ENCODE measurements at places on chromosomes 3 and 15.
A peak's percentile ranks its signal among the peaks of the same experiment; 100 is the strongest.

DNA sequence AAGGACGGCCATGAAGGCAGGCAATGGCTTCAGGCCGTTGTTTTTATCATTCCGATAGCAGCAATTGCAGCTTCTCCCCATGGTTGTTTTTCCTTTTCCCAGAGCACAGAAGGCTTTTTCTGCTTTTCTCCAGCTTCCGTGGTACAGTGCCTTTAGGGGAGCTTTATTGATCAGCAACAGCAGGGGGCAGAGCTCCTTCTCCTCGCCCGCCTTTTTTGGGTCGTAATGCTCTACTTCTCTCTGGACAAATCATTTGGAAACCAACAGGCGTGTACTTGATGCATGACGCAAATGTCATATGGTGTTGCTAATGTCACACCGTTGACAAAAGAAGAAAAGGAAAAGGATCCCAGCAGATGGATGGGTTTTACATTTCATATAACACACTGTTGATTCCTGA is 79.7 kb upstream of the SNRK start:
- no peak for DNase-seq

DNA sequence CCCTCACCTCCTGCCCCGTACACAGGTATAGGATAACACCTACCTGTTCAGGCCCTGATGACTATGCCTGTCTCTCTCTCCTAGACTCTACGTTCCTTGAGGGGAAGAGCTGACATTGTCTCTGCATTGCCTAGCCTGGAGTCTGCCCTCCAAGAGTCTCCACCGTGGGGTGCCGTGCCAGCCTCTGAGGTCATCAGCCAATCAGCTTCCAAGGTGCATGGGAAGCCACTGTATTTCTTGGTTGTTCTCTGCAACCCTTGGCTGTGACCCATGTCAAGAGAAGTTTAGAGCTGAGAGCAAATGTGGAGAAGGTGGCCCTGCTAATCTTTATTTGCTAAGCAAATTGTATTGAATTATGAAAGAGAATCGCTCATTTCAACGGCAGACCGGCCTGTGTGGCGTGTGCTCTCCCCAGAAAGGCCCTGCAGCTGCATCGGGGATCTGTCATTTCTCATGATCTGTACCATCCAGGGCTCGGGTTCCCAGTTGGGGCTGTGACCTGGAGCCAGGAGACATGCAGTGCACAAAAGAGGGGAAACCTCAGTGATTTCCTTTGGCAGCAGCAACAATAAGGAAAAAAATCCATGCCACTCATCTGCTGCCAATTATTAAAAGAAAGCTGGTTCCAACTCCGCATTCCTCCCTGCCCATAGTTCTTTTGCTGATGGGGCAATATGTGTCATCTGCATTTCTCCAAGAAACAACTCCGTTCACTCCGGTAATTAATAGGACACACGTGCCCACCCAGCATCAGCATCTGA is 182.2 kb downstream of the MEGF11 start:
- no peak for DNase-seq

DNA sequence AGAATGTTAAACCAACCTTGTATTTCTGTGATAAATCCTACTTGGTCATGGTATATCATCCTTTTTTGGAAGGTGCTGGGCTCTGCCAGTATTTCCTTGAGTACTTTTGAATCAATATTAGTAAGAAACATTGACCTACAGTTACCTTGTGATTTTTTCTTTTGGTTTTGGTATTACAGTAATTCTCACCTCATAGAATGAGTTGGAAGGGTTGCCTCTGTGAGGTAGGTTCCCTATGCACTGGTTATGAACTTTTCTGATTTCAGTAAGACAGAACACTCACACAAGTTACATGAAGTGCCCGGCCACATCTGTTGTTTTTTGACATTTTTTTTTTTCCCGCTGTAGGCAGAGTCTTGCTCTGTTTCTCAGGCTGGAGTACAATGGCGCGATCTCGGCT is 20.0 kb downstream of the PCCB start:
- no peak for DNase-seq

DNA sequence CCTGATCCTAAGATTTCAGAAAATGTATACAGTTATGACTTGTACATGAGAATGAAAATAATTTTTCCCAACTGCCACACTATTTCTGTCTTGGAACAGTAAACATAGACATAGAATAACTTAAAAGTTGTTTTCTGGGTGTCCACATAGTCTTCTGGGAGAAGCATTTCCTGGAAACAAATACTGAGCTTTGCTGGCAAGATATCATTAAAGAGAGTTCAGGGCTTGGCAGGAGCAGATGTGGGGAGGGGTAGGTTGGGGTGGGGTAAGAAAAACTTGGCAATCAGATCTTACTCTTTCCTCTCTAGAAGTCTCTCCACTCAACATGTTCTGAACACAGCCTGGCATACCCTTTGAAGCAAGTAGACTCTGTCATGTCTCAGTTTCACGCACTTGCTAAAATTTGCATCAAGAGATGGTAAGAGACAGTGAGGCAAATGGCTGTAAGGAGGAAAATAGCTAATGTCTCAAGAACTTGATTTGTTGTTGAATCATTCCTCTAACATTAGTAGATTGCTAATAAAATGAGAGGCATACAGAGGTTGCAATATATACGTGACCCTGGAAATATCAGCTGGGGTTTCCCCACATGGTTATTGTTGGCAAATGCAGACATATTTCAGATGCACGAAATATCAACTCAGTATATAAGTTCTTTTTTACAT is 27.3 kb upstream of the ABI3BP start:
- no peak for DNase-seq

- no peak for DNase-seq
Measured at GRCh38 chr15:31472636-31473384, 146.2 kb downstream of the KLF13 start.

DNA sequence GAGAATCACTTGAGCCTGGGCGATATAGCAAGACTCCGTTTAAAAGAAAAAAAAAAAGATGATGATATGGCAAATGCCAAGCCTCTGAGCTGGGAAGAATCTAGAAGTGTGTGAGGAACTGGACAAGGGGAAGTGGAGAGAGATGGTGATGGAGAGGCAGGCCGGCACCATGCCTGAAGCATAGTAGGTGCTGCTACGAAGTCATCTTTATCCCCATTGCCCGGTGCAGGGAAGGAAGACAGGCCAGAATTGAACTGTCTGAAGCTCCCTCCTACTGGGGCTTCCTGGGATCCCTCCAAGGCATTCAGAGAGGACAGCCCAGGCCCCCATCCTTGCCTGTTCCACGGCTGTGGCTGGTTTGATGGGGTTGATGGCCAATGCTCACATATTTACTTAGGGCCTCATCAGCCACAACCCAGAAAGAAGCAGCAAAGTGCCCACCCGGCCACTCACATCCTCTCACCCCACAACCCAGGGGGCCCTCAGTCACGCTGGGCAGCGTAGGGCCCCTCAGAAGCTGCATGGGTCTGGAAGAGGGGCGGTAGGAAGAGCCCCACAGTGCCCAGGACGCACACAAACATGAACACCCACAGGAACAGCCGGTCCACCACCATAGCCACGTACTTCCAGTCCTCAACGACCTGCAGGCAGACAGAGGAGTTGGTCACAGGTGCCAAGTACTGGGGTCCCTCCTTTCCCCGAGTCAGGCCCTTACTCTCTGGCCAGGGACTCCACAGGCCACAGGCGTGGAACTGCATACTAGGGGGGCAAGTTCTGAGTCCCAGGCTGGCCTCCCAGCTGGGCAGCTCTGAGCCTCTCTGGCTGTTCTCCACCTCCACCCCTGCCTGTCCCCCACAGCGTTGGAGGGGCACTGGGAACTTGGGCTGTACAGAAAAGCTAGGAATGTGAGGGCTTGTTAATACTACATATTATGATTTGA is 4.1 kb upstream of the CHRNA3 start:
- DNase-seq, result no peak

GRCh38 chr15:57609805-57610529 is 18.3 kb downstream of the MYZAP start:
- peak; percentile 30 for DNase-seq

GRCh38 chr3:42556089-42556632 is 25.6 kb downstream of the SEC22C start:
- DNase-seq, result no peak

GRCh38 chr3:72336821-72337479 is 511.3 kb downstream of the SHQ1 start:
- peak; percentile 32 for DNase-seq

DNA sequence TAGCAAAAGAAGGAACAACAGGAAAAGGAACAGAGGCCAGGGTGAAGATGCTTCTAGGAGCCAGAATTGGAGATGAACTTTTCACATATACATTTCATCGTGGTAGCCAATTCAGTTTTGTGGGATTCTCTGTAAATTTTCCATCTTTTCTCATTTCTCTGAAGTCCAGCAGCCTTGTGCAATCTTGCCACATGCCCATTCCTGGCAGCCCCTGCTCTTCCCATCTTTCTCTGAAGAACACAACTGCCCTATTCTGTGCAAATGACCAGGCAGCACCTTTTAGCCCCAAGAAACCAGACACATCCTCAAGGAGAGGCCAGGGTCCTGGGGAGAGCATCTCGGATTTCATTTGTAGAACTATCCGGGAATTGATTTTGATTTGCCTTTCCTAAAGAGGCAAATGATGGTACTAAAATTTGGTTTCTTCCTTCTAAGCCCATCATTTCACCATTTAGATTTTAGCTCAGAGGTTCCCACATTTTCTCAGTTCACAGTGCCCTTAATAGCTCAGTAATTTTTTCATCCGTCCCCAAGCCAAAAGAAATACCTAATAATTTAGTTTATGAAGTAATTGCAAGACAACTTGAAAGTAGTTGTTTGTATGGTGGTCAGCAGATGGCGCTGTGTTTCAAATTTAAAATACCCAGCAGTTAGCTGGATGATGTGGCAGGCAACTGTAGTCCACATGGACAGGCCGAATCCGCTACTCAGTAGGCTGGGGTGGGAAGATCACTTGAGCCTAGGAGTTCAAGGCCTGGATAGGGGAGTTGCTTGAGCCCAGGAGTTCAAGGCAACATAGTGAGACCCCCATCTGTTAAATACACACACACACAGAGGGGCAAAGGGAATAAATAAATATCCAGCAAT is 61.3 kb upstream of the ACKR4 start:
- peak; percentile 53 for DNase-seq
